Adipose tissue (tissue), 3 donors: ENCODE measurements at places on chromosomes 4 and X. TPM values are rescaled to one million over a fixed set of nuclear protein-coding genes. Genes with fewer than 3 reads are reported as not detected.

The KCNE5 gene
- 0.07 TPM for polyA plus RNA-seq

The SUPT20HL1 gene
- polyA plus RNA-seq = not detected

The L1CAM gene
- polyA plus RNA-seq = 1.5 TPM

The FGFR3 gene
- 28.9 TPM for polyA plus RNA-seq

The HPGDS gene
- 6.1 TPM for polyA plus RNA-seq

The GPRIN3 gene
- polyA plus RNA-seq = 0.60 TPM

The CLCN4 gene
- polyA plus RNA-seq = 0.76 TPM

The SRPX2 gene
- 56.8 TPM for polyA plus RNA-seq

The GNRHR gene
- not detected for polyA plus RNA-seq
